ENCODE measurements at places on chromosomes 3 and 15.

DNA sequence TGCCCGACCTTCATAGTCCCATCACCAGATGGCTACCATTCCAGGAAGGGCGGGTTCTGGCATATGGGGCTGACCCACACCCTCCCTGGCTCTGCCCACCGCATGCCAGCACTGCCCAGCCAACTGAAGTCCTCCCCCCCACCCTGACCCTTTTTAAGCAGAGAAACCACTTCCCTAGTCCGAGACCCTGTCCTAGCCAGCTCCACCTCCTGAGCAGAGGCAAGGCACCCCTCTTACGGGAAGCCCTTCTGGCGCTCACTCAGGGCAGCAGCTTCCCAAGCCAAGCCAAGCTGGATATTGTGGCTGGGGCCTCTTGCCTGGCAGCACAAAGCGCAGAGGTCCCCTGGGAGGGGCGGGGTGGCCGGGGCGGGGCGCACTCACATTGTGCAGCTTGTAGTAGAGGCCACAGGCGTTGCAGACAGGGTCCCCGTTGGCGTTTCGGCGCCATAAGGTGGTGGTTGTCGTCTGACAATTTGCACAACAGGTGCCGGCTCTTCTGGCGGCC, 11.5 kb downstream of the GATA2 start:
- DNase-seq: no peak

DNA sequence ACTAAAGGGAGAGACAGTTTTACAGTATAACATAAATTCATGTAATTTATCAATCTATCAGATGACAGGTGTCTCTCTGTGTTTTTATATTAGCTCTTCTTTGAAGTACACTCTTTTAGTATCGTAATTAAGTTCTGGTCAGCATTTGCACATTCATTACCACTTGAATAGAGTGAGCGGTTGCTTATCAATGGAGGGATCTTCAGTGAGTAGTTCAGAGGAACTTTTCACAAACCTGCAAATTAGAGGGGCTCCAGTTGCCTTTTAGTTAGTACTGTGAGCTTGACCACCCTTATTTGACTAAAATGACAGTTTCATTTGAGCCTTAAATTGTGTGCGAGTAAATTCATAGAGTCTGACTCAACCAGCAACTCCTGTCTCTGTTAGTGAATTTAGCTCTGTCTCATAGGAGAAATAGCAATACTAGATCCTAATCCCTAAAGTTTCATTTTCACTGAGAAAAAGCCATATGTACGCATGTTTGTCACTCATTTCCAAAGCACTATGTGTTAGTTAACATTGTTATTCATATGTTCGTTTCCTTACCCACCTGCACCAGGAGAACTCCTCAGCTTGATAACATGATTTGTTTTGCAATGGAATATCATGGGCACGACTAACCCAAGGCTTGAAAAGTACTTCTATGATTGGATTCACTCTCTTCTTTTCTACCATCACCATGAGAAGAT, 57.5 kb upstream of the ZBED2 start:
- DNase-seq: no peak

DNA sequence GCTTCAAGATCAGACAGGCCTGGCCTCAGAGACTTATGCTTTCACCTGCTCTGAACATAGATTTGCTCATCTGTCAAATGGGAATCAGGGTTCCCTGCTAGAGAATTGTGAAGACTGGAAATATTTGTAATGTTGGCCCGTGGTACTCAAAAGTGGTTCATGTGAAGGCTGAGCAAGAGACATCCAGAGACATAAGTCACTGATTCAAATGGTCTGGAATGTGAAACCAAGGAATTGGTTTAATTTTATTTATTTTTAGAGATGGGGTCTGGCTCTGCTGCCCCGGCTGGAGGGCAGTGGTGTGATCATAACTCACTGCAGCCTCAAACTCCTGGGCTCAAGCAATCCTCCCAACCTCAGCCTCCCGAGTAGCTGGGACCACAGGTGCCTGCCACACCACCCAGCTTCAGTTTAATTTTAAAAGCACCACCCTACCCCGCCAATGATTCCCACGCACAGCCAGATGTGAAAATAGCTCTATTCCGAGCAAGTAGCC, 60.1 kb downstream of the DAPK2 start:
- no peak for DNase-seq

DNA sequence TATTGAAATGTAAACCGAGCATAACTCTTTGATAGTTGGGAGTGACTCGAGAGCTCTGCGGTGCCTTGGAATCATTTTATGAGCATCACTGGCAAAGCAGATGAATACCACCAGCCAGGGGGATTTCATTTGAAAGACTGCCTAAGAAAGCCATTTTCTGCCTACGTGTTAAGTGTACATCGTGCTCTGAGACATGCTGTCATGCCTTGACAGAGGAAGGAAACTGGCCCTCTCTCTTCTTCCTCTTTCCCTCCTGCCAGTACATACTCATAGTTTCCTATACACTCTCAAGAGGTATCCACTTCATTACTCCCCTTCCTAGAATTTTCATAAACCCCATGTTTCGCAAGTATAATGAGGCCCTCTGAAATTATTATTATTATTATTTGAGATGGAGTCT, 8.8 kb downstream of the BCL2A1 start:
- peak; percentile 49 for DNase-seq

- no peak for DNase-seq
Observed at GRCh38 chr15:48595981-48596380, 49.5 kb downstream of the FBN1 start.

GRCh38 chr3:194900854-194901522, 215.3 kb downstream of the FAM43A start:
- no peak for DNase-seq

- DNase-seq: no peak
Observed at GRCh38 chr15:41490355-41490754, 3.3 kb upstream of the ITPKA start.

GRCh38 chr3:23835802-23836201, 30.0 kb downstream of the UBE2E1 start:
- DNase-seq: no peak

All from CD4-positive, alpha-beta T cell treated with Interleukin-15 for 1 hour (primary cell).